ENCODE measurements at places on chromosomes 13 and 19.

- peak; percentile 63 for DNase-seq
These were observed 12.0 kb upstream of the NUMBL start for GRCh38 chr19:40702337-40703012.

DNA sequence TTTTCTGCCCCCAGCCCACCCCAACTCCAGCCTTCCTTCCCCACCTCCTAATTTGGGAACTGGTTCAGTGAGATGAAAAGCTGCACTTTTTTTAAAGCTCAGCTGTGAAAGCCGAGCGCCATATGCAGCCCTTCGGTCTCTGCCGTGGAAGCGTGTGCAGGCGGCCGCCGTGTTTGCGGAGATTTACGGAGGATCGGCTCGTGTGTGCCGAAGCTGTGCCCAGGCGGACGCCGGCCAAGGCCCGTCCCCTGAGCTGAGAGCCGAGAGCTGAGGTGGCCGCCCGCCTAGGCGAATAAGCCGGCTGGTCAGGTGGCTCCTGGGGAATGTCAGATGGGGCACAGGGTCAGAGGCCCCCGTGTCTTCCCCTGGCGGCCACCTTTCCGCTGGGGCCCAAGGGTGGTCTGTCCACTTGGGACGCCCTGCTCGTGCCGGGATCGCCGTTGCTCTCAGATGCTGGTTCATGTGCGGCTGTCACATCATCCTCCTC lies 78.7 kb downstream of the ZNF536 start:
- DNase-seq: peak; percentile 70

GRCh38 chr13:26041444-26041843 lies 10.4 kb downstream of the SHISA2 start:
- no peak for DNase-seq

DNA sequence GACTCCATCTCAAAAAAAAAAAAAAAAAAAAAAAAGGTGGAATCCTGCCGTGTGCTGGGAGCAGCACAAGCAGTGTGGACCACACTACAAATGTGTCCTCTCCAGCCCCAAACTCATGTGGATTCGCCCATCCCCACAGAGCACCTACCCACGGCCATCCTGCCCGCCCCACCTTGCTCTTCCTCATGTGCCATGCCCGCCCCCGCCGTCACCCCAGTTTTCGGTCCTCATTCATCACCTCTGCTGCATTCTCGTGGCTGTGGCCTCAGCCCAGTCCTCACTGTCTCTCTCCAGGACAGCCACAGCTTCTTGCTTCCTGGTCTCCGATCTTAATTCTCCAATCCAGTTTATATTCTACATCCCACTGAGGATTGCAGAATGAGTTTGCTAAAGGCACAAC lies 80.0 kb upstream of the TM9SF2 start:
- DNase-seq: no peak

DNA sequence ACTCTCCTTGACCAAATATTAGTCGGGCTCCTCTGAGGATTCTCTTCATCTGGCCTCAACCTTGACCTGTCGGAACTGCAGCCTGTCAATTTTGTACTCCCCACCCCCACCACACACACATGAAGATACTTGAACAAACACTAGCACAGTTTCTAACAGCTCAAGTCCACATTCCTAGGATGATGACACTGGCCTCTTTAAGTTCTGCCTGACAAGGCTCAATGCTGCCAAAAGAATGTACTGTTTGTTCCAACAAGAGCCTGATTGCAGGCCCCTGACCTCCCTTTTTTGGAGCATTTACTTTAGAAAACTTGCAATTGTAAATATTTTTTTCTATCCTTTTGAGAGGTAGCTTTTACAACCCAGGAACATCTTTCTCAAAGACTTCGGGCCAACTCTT lies 169.2 kb upstream of the IRS2 start:
- no peak for DNase-seq

- no peak for DNase-seq
These were observed 18.1 kb downstream of the CEBPA start for GRCh38 chr19:33284146-33284643.

GRCh38 chr13:39566216-39566869 lies 36.6 kb downstream of the LHFPL6 start:
- no peak for DNase-seq

- no peak for DNase-seq
These were observed 60.8 kb downstream of the ALOX5AP start for GRCh38 chr13:30796132-30796572.

- peak; percentile 94 for DNase-seq
These were observed at the start of gene ZIC5 for GRCh38 chr13:99971576-99972189. Gene ZIC5 (minus strand): TSS chr13:99971767. CDS start chr13:99971603, 164 bp downstream.

DNA sequence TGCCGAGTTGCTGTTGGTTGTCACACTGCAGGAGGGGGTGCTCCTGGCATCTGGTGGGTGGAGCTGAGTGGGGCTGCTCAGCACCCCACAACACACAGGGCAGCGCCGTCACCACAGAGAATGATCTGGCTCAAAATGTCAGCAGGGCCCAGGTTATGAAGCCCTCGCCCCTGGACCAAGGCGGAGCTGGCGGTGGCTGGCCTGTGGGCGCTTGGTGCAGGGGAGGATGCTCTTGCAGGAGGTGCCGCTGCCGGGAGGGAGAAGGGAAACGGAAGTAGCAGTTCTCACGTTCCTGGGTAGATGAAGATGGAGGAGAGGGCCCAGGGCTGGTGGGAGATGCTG lies 14.2 kb upstream of the LENG8 start:
- no peak for DNase-seq

DNA sequence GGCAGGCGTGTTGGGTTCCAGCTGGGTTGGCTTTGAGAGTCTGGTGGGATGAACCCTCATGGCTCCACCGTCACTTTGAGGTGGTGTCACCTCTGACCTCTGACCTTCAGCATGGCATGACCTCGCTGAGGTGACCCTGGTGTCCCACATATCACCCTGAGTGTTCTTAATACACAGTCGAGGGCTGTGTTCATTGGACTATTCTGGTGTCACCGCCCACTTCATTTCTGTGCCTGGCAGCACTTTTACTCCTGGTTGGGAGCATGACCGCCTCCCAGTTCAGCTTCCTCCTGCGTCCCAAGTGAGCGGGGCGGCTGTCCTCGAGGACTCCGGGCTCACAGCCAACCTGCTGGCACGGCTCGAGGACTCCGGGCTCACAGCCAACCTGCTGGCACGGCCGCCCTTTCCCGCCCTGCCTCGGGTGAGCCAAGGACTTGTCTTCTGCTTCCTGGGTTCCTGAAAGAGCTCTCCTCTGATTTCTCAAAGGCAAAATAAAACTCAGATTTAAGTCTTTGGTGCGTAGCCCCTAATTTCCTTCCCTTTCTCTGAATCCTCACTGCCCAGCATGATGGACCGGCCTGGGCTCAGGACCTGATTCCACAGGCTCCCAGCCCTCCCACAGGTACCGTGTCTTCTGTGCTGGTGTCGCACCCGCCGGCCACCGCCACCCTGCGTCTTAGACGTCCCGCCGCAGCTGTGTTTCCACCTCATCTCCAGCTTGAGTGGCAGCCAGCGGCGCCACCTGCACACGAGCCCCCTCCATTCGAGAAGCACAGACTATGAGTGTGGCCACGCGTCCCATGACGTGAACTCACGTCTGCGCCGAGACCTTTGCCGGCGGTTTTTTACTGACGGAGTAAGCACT lies 10.4 kb downstream of the ATP4B start:
- no peak for DNase-seq

Data from retina (tissue), 1 donor.